MG63 (cell line): ENCODE measurements at places on chromosomes 1 and 21. TPM values are rescaled to one million over a fixed set of nuclear protein-coding genes. Genes with fewer than 3 reads are reported as not detected.
A peak's percentile ranks its signal among the peaks of the same experiment; 100 is the strongest.

- no peak for DNase-seq
Measured at GRCh38 chr1:182718311-182718710, 33.9 kb upstream of the RGS8 start.

DNA sequence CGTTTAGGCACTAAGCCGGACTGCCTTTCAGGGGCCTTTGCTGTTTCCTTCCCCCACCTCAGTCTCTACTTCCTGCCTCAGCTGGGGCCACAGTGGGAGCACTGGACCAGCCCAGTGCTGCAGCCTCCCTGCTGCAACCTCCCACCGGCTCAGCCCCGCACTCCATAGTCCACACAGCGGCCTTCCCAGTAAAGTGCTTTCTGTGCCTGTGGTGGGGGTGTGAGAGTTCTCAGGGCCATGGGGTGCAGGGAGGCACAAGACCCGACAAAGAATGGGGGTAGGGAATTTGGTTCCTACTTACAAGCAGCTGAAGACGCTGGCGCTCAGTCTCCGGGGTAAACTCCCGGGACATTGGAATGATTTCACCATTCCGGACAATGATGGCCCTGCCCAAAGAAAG lies 3.5 kb downstream of the PPM1J start:
- no peak for DNase-seq

- DNase-seq, result no peak
Measured at GRCh38 chr1:21865609-21865942, 53.5 kb downstream of the LDLRAD2 start.

- DNase-seq, result no peak
Measured at GRCh38 chr1:194339471-194339870, 1153.1 kb upstream of the B3GALT2 start.

GRCh38 chr1:35707601-35708440 lies 10.9 kb downstream of the C1orf216 start:
- DNase-seq, result no peak

DNA sequence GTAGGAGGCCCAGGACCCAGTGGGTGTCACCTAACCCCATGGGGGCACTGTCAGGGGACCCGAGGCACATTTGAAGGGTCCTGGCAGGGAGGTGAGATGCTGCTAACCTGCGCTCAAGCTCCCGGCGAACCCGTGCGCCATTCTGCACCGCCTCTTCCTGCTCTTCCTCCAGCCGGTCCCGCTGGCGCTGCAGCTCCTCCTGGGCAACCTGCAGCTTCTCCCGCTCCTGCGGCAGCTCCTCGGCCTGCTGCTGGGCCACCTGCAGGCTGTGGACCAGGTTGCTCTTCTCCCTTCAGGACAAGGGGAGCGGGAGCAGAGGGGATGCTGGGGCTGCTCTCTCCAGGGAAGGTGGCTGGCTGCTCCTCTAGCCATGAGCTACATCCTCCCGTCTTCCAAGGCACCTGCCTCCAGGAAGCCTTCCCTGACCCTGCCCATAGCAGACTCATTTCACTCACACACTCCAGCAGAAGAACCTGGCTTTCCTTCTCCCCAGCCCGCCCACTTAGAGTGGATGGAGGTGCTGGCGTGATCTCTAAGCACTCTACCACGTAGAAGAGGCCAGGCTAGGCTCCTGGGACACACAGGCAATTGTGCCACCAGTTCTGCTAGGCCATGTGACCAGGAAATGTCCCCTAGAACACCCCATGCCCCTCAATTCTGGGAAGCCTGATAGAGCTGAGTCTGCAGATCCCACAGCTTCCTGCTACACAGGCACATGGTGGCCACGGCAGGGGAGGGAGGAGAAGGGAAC lies 15.2 kb upstream of the NBPF1 start:
- DNase-seq, result no peak

DNA sequence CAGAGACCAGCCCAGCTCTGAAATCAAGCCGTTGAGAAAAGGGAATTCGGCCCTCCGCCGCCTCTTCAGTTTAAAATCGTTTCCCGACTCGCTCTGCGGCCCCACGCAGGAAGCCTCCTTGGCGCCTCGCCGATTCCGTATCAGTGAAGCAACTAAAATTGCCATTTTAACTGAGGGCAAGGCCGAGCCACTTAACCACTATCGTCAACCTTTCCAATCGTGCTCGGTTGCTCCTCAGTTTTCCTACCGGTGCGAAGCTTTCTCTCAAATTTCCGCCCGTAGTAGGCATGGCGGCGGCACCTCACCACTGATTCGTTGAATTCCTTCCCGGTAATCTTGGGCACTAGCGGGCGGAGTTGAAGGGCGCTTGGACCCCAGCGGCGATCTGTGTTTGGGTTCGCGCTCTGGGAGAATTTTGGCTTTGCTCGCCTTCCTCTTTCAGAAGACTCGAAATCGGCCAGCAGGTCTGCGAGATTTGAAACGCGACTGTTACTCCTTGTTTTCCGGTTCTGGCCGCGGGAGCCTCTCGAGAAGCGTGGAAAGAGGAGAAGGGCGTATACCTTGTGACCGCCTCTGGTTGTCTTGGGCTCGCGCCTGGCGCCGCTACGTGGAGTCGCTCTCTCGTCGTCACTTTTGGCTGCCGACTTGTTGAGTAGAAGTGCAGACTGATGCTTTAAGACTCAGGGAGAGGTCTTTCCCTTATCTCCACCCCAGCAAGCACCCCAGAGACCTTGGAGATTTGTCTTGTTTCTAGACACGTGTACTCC lies at the start of the genes CENPL and DARS2:
Gene CENPL, minus strand, starts transcription at position 569 of the 767 bp plus-strand sequence. CDS start 13,584 bp downstream, outside the sequence.
Gene DARS2, plus strand, starts transcription at position 359 of the 767 bp plus-strand sequence. CDS start 557 bp downstream, outside the sequence.
- DNase-seq, result peak; percentile 96

Gene ATP1A4
- not detected in 2 replicates for total RNA-seq

Gene ST6GALNAC3
- total RNA-seq, result 0.30 and 5.5 TPM in 2 replicates

Gene CFHR4
- not detected in 2 replicates for total RNA-seq
